Ovary (tissue), 10 donors: ENCODE measurements at places on chromosomes 5 and 9.

DNA sequence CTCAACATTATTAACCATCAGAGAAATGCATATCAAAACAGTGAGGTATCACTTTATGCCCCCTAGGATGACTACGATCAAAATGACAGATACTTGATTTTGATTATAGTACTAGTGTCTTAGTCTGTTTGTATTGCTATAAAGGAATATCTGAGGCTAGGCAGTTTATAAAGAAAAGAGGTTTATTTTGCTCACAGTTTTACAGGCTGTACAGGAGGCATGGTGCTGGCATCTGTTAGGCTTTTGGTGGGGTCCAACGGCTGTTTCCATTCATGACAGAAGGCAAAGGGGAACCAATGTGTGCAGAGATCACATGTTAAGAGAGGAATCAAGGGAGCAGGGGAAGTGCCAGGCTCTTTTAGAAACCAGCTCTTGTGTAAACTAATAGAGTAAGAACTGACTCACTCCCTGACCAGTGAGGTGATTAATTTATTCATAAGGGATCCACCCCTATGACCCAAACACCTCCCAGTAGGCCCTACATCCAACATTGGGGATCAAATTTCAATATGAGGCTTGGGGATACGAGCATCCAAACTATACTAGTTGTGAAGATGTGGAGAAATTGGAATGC, 16.0 kb upstream of the AFF4 start:
- DNase-seq: no peak

GRCh38 chr5:62606878-62607277, 28.3 kb downstream of the LRRC70 start:
- no peak for DNase-seq

GRCh38 chr5:170860415-170860814, 1.4 kb upstream of the RANBP17 start:
- DNase-seq: no peak

- DNase-seq: no peak
Measured at GRCh38 chr5:16808021-16808420, 128.1 kb downstream of the MYO10 start.

GRCh38 chr9:132984202-132985070, 5.9 kb downstream of the GFI1B start:
- no peak for DNase-seq

- no peak for DNase-seq
Measured at GRCh38 chr9:121976751-121977150, 116.4 kb downstream of the TTLL11 start.

DNA sequence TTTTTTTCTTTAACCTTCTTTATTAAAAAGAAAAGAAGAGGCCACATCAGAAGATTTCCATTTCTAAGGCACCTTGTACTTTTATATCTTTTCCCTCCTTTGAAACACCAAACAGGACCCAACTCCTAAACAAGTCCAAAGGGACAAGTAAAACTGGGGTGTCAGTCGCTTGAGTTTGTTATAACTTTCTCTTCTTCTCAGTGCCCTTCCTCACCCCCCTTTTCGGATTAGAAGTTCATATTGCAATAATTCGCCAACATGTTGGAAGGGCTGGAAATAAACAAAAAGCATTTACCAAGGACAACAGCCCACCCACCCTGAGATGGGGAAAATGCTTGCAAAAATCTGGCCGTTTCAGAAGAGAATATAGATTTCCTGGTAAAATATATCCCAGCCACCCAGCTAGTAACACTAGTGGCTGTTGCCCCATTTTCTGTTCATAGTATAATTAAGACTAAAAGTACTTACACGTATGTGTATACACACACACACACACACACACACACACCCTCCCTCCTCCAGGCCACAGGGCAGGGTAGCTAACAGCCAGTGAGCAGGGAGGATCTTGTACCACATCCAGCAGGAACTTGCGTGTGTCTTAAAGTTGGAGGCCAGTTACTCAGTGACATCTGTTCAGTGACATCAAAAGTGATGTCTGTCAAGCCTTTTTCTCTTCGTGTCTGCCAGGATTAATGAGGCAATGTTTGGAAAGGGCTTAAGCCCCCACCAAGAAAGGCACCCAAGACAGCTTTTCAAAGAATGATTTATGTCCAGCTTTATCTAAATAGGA, 149.1 kb upstream of the KLF4 start:
- DNase-seq: peak; percentile 72

DNA sequence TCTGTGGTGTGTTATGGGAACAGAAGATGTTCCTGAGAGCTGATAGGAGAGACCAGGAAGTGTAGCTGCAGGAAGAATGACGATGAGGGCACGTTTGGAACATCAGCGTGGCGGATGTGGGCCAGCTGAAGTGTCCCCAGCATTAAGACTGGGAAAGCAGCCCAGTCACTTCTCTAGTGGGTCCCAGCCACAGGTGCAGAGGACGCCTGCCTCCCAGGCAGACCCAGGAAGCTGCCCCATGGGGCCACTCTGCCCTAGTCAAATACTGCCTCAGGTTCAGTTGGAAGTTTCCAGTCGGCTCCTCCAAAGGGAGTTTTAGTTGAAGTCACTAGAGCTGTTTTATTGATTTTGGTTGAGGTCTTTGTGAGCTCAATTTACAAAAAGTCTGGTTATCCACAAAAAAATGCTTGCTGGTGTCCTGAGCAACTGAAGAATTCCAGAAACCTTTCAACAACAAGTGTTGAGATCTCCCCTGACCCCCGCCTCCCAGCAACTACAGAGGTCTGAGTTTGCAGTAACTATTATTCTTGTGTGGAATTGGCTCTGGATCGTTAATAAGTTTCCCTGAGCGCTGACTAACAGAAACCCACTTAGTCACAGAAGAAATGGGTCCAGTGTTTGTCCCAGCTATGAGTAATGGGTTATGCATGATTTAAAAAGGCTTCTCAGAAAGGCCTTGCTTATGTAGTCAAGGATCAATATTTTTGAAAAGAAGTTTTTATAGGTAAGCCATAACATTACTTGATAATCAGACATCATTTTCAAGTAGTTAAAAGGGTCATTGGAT, 294.1 kb downstream of the FANCC start:
- DNase-seq: no peak

DNA sequence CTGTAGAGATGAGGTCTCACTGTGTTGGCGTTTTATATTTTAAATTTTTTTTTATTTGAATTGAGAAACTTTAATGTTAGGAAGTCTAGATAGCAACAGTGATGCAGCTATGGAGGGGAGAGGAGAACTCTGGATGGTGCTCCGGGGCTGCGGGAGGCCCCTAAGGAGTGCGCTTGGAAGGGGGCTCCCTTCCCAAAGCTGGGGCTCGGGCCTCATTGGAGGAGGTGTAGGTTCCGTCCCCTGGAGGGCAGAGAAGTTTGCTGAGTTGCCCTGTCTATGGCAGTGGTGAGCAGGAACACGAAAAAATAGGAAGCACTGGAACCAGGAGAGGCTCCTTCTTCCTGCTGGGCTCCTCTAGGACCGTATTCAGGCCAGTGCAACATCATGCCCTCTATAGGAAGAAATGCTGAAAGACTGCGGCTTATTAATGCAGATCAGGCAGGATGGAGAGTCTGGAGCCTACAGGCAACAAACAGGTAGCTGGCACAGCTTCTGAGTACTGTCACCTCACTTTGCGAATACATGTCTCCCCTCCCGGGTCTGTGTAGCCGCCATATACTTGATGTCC, 16.1 kb downstream of the AHRR start:
- no peak for DNase-seq

- no peak for DNase-seq
Measured at GRCh38 chr5:96712100-96712746, 50.0 kb downstream of the CAST start.

DNA sequence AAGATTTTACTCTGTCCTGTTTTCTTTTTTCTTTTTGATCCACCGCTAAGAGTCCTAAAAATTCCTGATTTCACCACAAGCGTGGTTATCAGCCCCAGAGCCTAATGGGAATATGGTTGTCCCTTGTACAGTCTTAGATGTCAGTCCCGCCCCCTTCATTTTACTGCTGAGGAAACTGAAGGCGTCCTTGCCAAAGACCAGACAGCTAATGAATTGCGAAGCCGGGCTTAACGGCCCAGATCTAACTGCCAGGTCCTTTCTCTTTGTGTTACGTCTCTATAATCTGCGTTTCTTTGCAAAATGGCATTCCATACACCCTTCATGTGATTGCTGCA, 497 bp downstream of the NSA2 start:
- no peak for DNase-seq

DNA sequence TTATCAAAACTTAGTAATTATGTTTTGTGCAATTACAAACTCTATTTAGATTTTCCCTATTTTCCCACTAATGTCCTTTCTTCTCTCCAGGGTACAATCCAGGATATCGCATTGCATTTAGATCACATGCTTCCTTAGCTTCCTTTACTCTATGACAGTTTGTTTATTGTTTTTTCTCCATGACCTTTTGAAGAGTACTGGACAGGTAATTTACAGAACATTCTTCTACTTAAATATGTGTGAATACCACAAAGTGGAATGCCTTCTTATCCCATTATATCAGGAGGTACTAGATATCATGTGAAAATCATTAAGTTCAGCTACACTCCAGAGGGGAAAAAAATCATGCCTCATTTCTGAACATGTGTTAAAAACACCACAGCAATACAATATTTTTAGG, 776.6 kb upstream of the CDH9 start:
- no peak for DNase-seq

- no peak for DNase-seq
Measured at GRCh38 chr9:96440671-96441199, 9.2 kb upstream of the HABP4 start.

- DNase-seq: no peak
Measured at GRCh38 chr5:103486739-103487138, 75.8 kb downstream of the NUDT12 start.

GRCh38 chr5:127517110-127517479, 345 bp upstream of the PRRC1 start:
- no peak for DNase-seq

DNA sequence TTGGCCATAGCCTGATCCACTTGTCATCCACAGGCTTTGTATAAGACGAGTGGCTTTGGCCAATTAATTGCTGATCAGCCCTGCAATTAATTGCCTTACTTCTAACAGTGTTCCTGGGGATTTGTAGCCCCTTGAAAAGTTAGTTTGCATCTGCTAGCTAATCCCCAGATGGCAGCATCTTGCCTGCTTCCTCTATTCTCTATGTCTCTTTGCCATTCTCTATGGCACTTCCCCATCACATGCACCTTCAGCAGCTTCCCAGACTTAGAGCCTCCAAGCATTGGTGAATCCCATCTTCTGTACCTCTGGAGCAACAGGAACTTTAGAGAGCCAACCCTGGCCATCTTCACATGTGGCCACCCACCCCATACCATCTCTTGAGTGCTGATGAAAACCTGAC, 197.0 kb upstream of the DMAC1 start:
- no peak for DNase-seq

- DNase-seq: no peak
Measured at GRCh38 chr5:15249152-15249551, 250.8 kb upstream of the FBXL7 start.

DNA sequence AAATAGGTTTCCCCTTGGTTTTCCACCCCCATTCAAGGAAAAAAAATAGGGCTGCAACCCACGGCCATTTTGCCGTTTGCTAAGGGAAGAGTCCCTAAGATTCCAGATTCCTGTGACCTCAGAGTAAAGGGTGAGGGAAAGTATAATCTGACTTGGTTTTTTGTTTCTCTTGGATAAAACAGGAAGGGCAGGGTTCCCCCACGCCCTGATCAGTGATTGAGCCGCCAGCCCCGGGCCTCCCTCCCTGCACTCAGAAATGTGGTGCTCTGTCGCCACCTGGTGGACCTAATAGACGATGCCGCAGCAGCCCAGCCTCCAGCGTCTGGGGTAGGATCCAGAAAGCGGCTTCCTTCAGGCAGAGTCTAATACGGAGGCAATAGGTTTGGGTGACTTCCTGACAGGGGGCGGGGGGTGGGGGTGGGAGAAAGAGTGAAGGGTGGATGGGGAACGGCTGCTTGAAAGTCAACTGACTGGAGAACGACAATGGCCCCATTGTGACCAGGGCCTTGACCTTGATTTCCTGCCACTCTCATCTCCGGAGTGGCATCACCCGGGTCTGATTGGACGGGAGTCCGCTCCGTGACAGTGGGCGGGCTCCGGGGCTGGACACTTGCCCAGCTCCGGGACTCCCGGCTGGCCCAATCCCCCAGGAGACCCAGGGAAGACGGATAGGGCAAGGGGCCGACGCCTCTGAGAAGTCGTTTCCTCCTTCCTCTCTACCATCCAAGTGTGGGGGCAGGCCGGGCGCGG, 17.8 kb upstream of the CYSTM1 start:
- DNase-seq: peak; percentile 91

DNA sequence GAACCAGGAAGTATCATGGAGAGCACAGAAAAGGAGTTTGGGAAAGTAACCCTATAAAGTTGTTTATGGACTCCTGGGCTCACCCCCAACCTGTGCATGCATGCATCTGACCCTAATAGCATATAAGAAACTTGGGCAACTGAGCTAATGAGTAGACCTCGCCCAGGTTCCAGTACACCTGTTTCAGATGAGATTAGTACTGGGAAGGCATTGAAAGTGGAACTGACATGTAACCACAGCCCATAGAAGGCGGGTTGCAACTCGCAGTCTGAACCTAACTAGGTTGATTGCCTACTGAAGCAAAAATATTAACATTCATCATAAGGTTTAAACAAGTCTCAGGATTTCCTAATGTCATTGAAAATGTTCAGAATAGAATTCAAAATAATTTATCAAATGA, 87.0 kb downstream of the WNK2 start:
- DNase-seq: no peak

DNA sequence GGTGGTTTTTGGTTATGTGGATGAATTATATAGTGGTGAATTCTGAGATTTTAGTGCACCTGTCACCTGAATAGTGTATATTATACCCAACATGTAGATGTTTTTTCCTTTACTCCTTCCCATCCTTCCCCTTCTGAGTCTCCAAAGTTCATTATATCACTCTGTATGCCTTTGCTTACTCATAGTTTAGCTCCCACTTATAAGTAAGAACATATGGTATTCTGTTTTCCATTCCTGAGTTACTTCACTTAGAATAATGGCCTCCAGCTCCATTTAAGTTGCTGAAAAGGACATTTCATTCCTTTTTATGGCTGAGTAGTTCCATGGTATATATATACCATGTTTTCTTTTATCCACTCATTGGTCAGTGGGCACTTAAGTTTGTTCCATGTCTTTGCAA, 161.6 kb upstream of the CD180 start:
- DNase-seq: no peak

DNA sequence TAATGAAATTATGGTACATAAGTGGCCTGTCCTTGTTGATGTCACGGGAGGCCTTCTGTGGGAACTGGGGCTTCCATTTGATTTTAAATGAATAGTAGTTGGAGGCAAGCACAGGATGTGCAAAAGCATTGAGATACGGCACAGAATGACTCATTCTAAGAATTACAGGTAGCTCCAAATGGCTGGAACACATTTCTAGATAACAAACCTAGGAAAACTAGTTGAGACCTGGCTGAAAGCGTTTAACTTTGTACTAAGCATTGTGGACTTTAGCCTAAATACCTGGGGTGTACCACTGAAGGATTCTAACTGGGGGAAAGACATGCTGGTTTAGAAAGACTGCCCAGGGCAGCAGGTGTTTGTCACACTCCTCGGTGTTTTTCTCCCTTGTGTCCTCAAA, 9.4 kb downstream of the SKP2 start:
- no peak for DNase-seq

- no peak for DNase-seq
Measured at GRCh38 chr5:171107669-171108068, 201.4 kb upstream of the TLX3 start.

GRCh38 chr9:99350461-99350860, 128.4 kb downstream of the SEC61B start:
- no peak for DNase-seq

- DNase-seq: no peak
Measured at GRCh38 chr5:170848033-170848432, 13.8 kb upstream of the RANBP17 start.

- DNase-seq: no peak
Measured at GRCh38 chr9:28981129-28981528, 1407.8 kb upstream of the C9orf72 start.
